ENCODE measurements at places on chromosomes 16 and 17.

GRCh38 chr17:37158290-37158689, 209.5 kb downstream of the AATF start:
- no peak for DNase-seq

DNA sequence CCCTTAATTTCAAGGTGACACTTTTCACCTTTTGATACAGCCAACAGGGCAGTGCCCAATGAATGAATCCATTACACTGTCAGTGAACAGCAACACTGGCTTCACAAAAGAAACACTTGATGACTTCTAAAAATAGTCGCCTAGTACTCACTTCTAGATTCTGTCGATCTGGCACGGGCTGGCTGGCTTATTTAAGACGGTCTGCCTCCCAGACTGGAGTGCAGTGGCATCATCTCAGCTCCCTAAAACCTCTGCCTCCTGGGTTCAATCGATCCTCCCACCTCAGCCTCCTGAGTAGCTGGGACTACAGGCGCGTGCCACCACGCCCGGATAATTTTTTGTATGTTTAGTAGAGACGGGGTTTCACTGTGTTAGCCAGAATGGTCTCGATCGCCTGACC, 1.9 kb downstream of the NDUFAB1 start:
- DNase-seq, result no peak

- no peak for DNase-seq
Measured at GRCh38 chr17:17729620-17730249, 48.5 kb downstream of the RAI1 start.

GRCh38 chr16:20388854-20389253, 15.7 kb downstream of the PDILT start:
- no peak for DNase-seq

GRCh38 chr17:3636908-3637373, 381 bp downstream of the CTNS start:
- DNase-seq, result no peak

All from CMK (cell line).